ENCODE measurements at places on chromosomes 7 and 10.

GRCh38 chr7:139931190-139931934 lies 102.3 kb downstream of the TBXAS1 start:
- DNase-seq: no peak

- DNase-seq: no peak
Measured at GRCh38 chr7:50431316-50431715, 18.8 kb downstream of the FIGNL1 start.

DNA sequence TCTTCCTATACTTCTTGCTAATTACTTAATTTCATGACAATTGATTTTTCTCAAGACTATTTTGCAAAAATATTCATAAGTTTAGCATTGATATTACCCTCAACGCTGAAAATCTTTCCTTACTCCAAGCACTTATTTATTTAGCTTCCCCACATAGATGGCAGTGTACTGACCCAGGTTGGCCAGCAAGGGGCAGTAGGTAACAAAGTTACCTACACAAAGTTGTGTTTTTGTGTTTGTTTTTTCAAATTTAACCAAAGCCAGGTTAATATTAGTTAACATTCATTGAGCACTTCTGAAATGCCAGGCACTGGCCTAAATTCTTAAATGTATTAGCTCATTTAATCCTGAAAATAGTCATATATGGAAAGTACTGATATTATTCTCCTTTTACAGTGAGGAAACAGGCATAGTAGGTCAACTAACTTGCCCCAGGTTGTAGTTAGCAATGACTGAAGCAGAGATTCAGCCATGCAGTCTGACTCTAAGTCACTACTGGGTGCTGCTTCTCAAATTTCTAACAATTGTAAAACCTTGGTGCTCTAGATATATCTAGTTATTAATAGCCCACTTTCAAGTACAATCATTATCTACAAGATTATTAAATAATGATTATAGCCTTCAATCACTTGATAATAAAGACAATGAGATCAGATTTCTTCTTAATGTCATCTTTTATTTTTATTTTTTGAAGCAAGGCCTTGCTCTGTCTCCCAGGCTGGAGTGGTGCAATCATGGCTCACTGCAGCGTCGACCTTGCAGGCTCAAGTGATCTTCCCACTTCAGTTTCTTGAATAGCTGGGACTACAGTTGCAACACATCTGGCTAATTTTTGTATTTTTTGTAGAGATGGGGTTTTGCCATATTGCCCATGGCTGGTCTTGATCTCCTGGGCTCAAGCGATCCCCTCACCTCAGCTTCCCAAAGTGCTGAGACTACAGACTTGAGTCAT lies 5.8 kb upstream of the GGCT start:
- DNase-seq: no peak

GRCh38 chr10:12430406-12430982 lies 81.1 kb downstream of the CAMK1D start:
- DNase-seq: no peak

DNA sequence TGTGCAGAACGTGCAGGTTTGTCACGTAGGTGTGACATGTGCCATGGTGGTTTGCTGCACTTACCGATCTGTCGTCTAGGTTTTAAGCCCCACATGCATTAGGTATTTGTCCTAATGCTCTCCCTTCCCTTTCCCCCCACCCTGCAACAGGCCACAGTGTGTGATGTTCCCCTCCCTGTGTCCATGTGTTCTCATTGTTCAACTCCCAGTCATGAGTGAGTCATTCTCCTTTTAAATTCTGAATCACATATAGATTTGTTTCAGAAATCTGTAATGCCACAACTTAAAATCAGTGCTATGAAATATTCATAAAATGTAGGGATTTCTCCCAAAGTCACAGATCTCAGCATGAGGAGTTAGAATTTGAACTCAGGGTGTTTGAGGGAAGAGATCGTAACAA lies 552.5 kb upstream of the MBL2 start:
- DNase-seq: no peak

DNA sequence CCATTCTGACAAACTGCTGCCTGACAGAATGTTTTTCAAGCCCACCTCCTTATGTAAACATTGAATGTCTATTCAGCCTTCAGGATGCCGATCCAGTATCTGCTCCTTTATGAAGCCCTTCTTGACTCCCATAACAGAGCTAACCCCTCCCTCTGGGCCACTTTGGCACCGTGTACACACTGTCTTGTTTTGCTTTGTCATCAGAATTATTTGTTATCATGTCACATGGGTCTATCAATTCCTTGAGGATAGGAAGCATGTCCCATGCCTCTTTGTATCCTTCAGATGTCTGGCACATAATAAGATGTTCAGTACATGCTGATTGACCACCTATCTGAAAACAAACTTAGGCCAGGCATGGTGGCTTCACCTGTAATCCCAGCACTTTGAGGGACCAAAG lies 92.3 kb downstream of the PRLHR start:
- DNase-seq: no peak

GRCh38 chr10:52474265-52474664 lies 160.2 kb downstream of the DKK1 start:
- DNase-seq: no peak

GRCh38 chr7:28672397-28672797 lies 260.1 kb downstream of the CREB5 start:
- DNase-seq: no peak

DNA sequence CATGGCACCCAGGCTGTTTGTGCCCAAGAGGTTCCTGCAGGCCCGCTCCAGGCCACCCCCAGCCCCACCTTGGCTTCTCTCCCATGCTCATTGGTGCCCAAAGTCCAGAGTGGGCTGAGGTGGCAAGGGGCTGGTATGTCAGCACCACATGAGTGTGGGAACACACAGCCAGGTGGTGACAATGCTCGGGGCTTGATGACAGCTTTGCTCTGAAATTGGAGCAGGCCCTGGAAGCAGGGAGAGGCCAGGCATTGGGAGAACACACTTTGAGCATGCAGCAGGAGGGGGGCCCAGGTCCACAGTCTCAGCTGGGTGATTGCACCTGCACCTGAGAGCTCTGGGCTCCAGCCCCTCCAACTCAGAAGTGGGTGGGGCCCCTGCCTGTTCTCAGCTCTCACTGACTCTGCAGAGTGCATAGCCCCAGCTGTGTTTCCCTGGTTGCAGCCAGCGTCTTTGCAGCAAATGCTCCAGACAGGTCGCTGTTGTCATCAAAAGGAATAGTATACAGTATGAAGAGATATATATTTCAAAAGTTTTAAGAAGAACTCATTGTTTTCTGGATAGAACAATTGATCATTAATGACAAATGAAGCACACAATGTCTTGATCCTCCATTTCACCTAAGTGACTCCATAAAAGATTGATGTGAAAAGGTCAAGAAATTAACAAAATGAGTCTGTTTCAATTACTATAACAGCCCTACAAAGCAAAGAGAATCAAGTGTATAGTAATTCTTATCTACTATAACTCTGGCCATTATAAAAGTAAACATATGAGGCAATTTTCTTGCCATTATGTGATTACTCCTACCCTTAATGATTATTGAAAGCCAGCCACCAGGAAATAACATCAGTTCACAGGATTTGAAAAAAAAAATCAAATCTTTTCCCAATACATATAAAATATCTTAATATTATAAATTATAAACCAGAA lies 848.1 kb downstream of the PCDH15 start:
- no peak for DNase-seq

DNA sequence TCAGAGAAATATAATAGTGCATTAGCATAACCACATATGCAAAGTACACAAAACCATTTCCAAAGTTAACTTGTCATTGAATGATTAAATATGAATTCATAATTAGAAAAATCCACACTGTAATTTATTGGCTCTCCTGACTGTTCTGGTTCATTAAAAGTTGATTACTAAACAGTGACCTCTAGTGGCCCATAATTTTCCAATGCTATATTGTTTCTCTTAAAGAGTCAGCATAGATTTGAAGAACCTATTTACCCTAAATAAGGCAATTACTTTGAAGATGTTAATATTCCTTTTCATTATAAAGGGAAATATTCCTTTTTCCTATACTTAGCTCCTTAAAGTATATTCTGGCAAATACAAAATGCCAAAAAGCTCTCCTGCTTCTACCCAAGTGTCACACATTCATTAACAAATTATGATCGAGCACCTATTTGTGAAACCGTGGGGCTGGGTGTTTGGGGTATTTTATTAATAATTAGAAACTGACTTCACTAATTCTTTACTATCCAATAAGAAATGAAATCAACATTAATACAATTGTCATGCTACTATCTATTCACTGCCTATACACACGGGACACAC lies 86.2 kb downstream of the HIBADH start:
- DNase-seq: no peak

- DNase-seq: no peak
Measured at GRCh38 chr7:117896339-117896738, 23.1 kb upstream of the CTTNBP2 start.

DNA sequence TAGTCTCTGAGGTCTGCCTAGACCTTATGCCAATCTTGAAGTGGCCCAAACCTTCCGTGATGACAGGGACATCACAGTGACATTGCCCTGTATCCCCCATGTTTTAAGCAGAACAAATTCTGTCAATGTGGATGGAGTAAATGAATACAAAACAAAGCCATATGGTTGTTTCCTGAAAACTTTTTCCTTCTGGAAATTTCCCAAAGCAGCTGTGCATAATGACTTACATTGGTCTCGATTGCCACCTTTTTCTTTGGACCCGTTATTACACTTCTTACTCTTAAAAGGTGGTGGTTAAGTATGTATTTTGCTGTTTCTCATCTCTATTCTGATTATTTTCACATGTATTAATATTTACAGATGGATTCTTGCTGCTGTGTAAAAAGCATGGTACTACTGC lies 411.2 kb upstream of the KLF6 start:
- DNase-seq: no peak

DNA sequence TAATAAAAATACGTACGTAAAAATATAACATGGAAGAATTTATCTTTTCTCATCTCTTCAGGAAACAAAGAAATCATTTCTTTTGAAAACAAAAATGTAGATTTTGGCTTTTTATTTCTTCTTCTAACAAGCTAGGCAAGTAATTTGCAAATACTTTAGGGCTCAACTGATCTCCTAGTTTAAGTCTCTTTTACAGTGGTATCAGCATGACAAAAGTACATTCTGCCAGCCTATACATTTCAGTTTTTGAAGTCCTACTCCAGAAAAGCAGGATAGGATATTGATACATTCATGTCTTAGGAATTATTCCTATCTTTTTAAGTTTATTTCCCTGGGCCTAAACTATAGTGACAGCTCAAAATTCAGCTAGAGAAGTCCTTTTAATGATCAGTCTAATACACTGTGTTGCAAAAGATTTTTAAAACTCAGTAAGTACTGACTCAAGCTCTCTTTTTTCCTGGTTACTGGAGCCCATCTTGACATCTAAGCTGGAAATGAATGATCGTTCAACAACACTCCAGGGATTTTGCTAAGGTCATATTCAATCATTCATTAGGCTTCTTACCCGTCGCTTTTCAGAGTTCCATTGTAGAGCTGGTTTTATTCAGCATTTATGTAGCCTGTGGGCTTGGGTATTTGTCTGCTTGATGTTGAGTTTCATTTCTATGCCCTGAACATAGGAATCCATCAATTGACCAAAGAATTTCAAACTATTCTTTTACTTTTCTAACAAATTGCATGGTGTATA lies 12.2 kb upstream of the FAM53B start:
- DNase-seq: no peak

DNA sequence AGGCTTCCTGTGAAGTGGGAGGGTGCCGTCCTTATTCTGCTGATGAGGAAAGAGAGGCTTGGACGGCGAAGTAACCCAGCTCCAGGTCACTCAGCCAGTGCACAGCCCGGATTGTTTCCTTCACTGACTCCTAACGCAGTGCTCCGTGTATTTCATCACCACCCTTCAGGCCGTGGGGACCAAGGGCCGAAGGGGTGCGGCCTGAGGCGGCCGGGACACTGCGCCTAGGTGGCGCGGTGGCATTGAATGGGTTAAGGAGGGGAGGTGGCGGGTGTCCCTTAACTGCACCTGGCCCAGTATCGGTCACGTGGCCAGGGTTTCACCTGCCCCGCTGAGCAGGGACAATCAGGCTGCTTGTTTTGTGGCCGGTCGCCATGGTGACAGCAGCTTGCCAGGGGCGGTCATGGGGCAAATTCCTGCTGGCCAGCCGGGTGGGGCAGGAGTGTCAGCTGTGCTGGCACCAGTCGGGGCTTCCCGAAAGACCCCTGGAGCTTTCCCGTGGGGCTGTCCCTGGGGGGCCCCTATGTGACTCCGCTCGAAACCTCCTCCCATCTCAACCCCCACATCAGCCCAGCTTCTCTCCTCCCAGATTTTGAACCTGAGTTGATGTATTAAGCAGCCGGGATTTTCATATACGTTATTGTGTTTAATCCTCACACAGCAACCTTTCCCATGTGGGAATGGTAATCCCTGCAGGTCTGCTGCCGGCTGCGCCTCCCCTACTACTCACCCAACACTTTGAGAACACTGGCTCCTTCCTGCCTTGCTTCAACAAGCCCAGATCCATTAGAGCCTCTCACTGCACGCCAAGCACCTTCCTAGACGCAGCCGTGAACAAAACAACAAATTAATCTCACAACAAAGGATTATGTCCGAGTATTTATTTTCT lies 4.4 kb upstream of the ABHD11 start:
- DNase-seq: no peak

- no peak for DNase-seq
Measured at GRCh38 chr7:55140941-55141278, 122.1 kb downstream of the EGFR start.

GRCh38 chr10:14118953-14119352 lies 211.8 kb downstream of the FRMD4A start:
- no peak for DNase-seq

DNA sequence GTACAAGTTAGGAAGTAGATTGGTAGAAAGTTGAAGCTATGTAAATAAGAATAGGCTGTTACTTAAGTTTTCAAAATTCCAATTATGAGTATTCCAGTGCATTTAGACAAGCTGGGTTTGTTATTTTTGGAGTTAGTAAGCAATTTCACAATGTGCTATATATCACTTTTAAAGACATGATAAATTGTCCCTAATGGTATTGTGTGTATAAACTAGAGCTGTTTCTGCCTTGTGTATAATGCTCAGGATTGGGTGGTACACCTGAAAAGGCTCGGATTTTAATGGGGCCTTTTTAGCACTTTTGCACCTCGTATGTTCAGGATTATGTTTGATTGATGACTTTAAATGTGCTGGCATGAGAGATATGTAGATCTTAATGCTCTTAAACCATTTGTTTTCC lies 175.8 kb downstream of the VTI1A start:
- no peak for DNase-seq
